Progenitor cell of endocrine pancreas (in vitro differentiated cells): ENCODE measurements at places on chromosomes 4 and X.

DNA sequence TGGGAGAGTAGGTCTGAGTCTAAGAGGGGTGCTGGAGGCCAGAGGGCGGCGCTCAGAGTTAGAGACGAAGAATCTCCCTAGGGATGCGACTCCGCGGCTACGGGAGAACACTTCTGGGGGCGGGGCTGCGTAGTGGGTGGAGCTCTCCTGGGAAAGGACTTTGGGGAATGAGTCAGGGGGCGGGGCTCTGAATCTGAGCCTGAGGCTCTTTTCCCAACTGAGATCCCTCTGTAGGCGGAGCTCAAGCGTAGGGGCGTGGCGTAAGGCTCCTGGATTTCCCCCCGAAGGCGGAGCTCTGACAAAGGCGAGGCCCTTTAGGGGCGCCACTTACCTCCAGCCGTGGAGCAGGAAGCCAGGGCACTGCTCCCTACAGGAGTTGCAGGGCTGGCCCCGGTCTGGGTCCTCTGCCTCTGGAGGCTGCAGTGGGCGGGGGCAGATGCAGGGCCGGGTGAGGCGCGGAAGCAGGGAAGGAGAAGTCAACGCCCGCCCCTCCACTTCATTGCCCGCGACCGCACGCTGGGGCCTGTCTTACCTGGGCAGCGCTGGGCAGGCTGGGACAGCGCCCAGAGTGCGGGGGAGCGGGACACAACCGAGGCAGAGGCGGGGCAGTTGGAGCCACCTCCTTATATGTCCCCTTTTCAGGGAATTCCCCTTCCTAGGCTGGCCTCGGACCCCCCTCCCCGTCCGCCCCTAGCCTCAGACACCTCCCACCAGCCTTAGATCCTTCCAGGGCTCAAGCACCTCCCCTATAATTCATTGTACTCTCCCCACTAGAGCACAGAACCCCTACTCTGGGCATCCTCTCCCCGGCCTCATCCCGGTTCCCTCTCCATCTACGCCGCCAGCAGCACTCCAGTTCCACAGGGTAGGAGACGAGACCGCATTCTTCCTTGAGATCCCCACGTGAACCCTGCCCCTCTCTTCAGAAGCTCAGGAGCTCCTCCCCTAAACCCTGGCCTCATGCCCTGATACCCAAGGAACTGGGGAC, 1.6 kb downstream of the PRICKLE3 start:
- H3K27me3 ChIP-seq: no peaks in the 10 kb centered on the region
- H3K36me3 ChIP-seq: peaks cover 11% of the 10 kb centered on the region
- H3K4me3 ChIP-seq: peak overlapping the region; percentile 64
- DNase-seq: peak; percentile 66
- H3K27ac ChIP-seq: no peak overlapping the region

DNA sequence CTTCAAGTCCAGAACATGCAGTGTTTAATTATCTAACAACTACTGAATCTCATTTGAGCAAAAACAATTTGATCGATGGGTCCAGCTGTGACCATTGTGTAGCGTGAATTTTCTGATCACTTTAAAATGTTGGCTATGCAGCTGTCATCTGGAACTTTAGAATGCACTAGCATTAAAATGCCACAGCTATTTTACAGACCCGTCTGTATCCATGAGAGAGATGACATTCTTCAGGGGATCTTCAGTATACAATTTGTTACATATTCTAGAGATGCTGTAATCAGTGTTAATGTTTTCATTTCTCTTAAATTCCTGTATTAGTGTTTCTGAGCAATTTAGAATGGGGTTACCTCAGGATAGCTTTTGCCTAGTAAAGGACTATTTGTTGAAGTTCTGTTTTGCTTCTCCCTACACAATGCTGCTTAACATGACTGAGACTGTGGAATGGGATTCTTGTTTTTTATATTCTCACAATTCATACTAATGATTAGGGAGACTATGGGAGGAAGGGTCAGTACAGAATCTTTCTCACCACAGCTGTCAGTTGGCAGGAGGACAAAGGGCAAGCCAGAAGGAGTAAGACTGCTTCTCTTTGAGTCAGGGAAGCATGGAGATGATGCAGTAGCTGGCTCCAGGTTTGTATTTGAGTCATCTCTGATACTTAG, 13.2 kb upstream of the CTSO start:
- H3K27me3 ChIP-seq: no peaks in the 10 kb centered on the region
- no peak for DNase-seq
- H3K4me1 ChIP-seq: peaks cover 1% of the 10 kb centered on the region
- H3K4me3 ChIP-seq: no peak overlapping the region
- H3K36me3 ChIP-seq: no peaks in the 10 kb centered on the region

DNA sequence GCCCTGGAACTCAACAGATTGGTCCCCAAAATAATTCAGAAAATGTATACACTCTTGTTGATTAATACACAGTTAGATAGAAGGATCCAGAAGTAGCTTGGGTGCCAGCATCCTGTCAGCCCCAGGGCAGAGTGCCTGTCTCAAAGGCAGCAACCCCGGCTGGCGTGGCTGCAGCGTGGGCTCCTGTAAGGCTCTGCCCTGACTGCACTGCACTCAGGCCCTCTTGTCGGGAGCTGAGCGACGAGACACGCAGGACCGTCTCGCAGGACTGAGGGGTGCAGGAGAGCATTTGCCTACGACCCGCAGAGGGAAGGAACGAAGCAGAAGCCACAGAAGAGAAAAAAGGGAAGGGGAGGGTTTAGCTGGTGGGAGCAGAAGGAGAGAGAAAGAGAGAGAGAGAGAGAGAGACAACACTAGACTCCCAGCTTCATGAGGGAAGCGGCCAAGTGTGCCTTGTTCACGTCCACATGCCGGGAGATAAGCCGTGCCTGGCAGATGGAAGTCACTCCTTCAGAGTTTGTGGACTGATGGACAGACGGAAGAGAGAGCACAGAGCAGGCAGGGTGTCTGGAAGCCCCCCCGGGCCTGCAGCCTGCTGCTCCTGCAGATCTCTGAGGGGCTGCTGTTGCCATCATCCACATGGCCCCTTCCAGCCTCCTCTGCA, 38.7 kb upstream of the HELT start:
- DNase-seq: no peak
- H3K36me3 ChIP-seq: no peaks in the 10 kb centered on the region
- H3K27ac ChIP-seq: peak overlapping the region; percentile 51
- H3K4me3 ChIP-seq: no peak overlapping the region

DNA sequence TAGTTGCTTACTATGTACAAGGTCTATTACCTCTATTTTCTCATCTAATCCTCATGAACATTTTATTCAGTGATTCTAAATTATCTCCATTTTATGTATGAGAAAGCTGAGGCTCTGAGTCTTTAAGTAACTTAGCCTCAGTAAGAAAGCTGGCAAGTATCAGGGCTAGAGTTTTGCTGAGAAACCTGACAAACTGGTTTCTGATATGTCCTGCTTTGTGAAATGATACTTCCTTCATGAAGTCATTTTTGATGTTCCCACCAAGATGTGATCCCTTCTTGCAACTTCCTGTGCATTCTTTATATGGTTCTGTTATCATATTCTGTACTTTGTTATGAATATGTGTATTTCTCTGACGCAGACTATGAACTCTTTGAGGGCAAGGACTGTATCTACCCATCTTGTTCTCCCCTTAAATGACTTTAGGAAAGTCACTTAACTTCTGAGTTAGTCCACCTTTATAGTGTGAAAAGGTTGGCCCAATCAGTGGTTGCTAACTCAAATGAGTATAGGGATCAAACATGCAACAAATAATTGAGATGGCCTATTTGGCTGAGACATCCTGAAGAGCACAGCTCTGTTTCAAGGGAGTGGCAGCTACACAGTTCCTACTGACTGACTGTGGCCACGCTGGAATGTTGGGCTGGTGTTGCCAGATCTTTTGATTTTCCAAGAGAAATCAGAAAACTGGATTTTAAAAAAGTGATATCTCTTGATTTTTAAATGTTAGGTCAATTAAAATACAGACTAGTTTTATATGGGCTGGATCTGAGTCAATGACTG, 127.9 kb upstream of the AMOT start:
- H3K36me3 ChIP-seq: peaks cover 5% of the 10 kb centered on the region
- no peak for DNase-seq
- H3K27me3 ChIP-seq: no peaks in the 10 kb centered on the region
- H3K4me3 ChIP-seq: no peak overlapping the region

GRCh38 chrX:130444641-130445336, 43.0 kb downstream of the RBMX2 start:
- H3K36me3 ChIP-seq: no peaks in the 10 kb centered on the region
- H3K4me3 ChIP-seq: no peak overlapping the region
- DNase-seq: no peak
- no peaks in the 10 kb centered on the region for H3K4me1 ChIP-seq
- H3K27me3 ChIP-seq: no peaks in the 10 kb centered on the region

GRCh38 chr4:94359221-94359620, 16.6 kb upstream of the HPGDS start:
- H3K27me3 ChIP-seq: no peaks in the 10 kb centered on the region
- no peak overlapping the region for H3K27ac ChIP-seq
- DNase-seq: no peak
- peaks cover 3% of the 10 kb centered on the region for H3K4me1 ChIP-seq
- H3K4me3 ChIP-seq: no peak overlapping the region

GRCh38 chrX:87003031-87003430, 514.6 kb upstream of the KLHL4 start:
- H3K27me3 ChIP-seq: no peaks in the 10 kb centered on the region
- H3K36me3 ChIP-seq: no peaks in the 10 kb centered on the region
- no peaks in the 10 kb centered on the region for H3K4me1 ChIP-seq
- H3K4me3 ChIP-seq: no peak overlapping the region
- no peak overlapping the region for H3K27ac ChIP-seq

GRCh38 chr4:147761218-147761883, 29.5 kb downstream of the ARHGAP10 start:
- no peak overlapping the region for H3K27ac ChIP-seq
- H3K27me3 ChIP-seq: no peaks in the 10 kb centered on the region
- DNase-seq: no peak
- H3K36me3 ChIP-seq: no peaks in the 10 kb centered on the region

DNA sequence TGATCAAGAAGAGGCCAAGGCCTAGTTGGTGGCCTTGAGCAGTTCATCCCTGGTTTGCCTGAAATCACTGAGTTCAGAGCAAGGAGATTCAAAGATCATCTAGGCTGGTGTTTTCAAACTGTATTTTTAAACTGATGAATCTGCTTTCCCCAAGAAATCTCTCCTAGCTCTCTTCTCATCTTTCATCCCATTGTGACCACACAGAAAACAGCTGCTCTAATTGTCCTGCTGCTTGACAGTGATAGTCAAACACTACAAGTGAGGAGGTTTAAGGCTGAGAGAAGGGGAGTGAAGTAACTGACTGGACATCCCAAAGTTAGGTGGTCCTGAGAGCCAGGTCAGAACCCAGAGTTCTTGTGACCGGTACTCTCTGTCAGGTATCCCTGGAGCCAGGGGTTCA, 91.5 kb downstream of the LNX1 start:
- H3K4me3 ChIP-seq: no peak overlapping the region
- peaks cover 8% of the 10 kb centered on the region for H3K4me1 ChIP-seq
- no peaks in the 10 kb centered on the region for H3K27me3 ChIP-seq
- no peak overlapping the region for H3K27ac ChIP-seq
- no peak for DNase-seq

DNA sequence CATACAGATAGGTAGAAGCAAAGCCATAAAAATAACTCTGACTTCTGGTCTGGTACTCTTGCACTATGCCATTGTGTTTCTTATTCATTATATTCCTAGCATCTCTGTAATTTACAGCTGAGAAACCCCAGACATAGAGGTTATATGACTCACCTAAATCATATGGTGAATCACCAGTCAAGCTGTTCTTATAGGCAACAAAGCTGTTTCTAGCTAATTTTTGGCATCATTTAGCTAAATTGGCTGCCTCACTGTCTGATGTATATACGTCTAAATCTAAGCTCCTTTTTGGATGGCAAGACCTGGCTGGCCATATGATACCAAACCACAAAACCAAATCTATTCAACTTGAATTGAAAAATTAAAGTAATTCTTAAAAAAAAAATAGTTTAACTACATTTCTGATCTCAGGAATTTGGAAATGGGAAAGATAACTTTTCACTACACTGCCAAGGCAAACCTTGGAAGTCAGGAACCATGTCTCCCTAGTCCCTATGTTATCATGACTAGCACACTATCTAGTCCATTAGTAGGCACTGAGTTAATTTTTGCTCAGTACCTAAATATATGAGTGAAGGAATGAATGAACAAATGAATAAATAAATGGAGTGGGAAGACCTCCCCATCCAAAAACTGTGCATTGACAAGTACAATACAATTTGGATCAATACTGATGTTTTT, 41.3 kb upstream of the STAG2 start:
- no peaks in the 10 kb centered on the region for H3K27me3 ChIP-seq
- no peak overlapping the region for H3K4me3 ChIP-seq
- DNase-seq: no peak
- peaks cover 4% of the 10 kb centered on the region for H3K4me1 ChIP-seq

DNA sequence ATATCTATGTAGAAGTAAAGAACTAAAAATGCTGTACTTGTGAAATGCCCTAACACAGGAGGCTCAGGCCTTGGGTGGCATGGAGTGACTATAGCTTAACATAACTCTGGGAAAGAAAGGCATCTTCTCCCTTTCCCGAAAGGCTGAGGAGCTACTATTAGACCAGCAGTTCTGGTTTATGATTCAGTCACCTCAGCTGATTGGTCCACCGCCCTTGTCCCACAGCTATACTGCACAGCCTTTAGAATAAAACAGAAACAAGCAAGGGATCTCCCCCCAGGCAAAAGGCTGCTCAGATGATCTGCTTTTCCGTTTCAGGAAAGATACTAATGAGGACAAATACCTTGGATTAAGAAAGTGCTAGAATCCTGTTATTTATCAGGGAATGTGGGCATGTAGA, 171.3 kb downstream of the SNCA start:
- DNase-seq: no peak
- peaks cover 6% of the 10 kb centered on the region for H3K4me1 ChIP-seq
- no peaks in the 10 kb centered on the region for H3K27me3 ChIP-seq
- H3K4me3 ChIP-seq: no peak overlapping the region
- no peaks in the 10 kb centered on the region for H3K36me3 ChIP-seq

- no peak overlapping the region for H3K4me3 ChIP-seq
- no peaks in the 10 kb centered on the region for H3K4me1 ChIP-seq
- no peaks in the 10 kb centered on the region for H3K27me3 ChIP-seq
- DNase-seq: no peak
These were observed 490.9 kb upstream of the AADAT start for GRCh38 chr4:170580651-170581050.

DNA sequence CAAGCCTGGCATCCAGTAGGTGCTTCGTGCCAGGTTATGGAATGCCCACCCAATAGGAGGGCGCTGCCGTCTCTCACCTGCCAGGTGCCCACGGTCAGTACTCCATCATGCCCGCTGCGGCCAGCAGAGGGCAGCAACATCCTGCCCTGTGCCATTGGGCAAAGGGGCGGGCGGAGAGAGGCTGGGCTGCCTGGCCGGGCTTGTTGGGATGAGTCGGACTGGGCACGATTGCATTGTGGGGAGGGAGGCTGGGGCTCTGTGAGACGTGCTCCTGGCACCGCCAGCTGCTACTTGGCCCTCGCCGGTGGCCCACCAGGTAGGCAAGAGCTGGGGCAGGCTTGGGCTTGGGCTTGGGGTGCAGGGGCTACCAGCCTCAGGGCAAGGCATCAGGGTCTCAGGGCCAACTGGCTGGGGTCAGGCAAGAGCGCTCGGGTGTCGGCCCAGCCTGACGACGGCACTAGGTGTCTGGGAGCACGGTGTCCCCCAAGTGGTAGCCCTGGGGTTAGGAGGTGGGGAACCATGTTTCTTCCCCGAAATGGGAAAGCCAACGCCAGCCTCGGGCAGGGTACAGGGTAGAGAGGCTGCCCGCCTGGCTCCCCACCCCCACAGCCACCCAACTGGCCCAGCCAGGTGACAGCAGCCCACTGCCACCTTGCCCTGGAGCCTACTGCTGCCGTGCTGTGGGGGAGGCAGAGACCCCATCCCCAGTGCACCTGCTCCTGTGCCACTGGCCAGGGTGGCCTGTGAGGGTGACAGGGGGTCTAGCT, at the start of gene PLXNB3:
Gene PLXNB3 (plus strand): TSS at position 261 of the 767 bp plus-strand sequence. CDS start 1,287 bp downstream, outside the sequence.
- peaks cover 3% of the 10 kb centered on the region for H3K27me3 ChIP-seq
- H3K4me1 ChIP-seq: peaks cover 2% of the 10 kb centered on the region
- H3K4me3 ChIP-seq: no peak within 1 kb of the TSS
